Esophagus muscularis mucosa (tissue), 4 donors: ENCODE measurements at places on chromosomes 12 and 14. TPM values are rescaled to one million over a fixed set of nuclear protein-coding genes. Genes with fewer than 3 reads are reported as not detected.

DNA sequence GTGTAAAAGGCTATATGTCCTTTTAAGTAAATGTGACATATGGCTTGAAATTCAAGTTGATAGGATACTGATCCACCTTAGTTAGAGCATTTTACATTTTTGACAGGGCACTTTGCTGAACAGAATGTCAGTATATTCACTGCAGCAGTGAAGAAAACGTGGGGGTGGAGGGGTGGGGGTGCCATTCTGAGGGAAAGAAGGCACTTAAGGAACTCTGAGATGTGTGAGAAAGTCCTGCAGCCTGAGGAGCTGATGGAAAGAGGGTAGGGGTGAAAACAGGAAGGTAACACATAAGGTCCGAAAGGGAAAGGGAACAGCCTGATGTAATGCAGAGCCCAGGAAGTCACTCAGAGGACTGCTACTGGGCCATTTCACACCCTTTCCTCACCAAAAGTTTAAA, 265.5 kb upstream of the GRIP1 start:
- H3K27me3 ChIP-seq = no peaks in the 10 kb centered on the region
- H3K27ac ChIP-seq = no peak overlapping the region
- H3K4me3 ChIP-seq = no peak overlapping the region
- DNase-seq = no peak

OR6C2 gene
- total RNA-seq = not detected

GRCh38 chr12:113778432-113779132, 187.5 kb downstream of the RBM19 start:
- H3K27ac ChIP-seq = no peak overlapping the region
- no peak overlapping the region for H3K4me3 ChIP-seq
- no peaks in the 10 kb centered on the region for H3K4me1 ChIP-seq
- H3K36me3 ChIP-seq = no peaks in the 10 kb centered on the region
- H3K27me3 ChIP-seq = peaks cover 97% of the 10 kb centered on the region

PIWIL1 gene
- not detected for total RNA-seq

KLRB1 gene
- not detected for total RNA-seq

DNA sequence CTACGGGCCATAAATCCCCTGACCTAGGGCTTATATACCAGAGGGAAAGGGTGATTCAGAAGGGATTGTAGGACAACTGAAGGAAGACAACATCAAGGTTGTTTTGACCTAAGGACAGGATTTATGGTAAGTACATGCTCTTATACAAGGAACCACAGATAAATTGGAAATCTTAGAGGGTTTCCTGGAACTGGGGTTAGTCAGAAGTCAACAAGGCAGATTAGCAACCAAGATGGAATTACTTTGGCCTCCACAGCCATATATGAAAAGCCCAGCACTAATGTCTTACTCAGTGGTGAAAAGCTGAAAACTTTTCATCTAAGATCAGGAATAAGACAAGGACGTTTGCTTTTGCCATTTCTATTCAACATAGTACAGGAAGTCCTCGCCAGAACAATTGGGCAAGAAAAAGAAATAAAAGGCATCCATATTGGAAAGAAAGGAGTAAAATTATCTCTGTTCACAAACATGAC, 5.4 kb downstream of the TMBIM4 start:
- H3K36me3 ChIP-seq = peaks cover 26% of the 10 kb centered on the region
- H3K27ac ChIP-seq = no peak overlapping the region
- H3K4me3 ChIP-seq = no peak overlapping the region
- H3K4me1 ChIP-seq = peaks cover 25% of the 10 kb centered on the region
- no peak for DNase-seq

GRCh38 chr12:77102691-77103090, 37.3 kb upstream of the E2F7 start:
- no peaks in the 10 kb centered on the region for H3K27me3 ChIP-seq
- H3K4me1 ChIP-seq = no peaks in the 10 kb centered on the region
- no peak for DNase-seq
- H3K36me3 ChIP-seq = no peaks in the 10 kb centered on the region

GRCh38 chr12:57223191-57224165, 6.0 kb upstream of the SHMT2 start:
- peaks cover 3% of the 10 kb centered on the region for H3K4me1 ChIP-seq
- H3K36me3 ChIP-seq = no peaks in the 10 kb centered on the region
- H3K27me3 ChIP-seq = peaks cover 77% of the 10 kb centered on the region
- H3K4me3 ChIP-seq = no peak overlapping the region

GRCh38 chr12:110351119-110351518, 52.4 kb downstream of the ANAPC7 start:
- no peak for DNase-seq
- H3K36me3 ChIP-seq = peaks cover 20% of the 10 kb centered on the region
- H3K27me3 ChIP-seq = no peaks in the 10 kb centered on the region

GRCh38 chr12:79351251-79351650, 339.5 kb downstream of the PAWR start:
- H3K27me3 ChIP-seq = no peaks in the 10 kb centered on the region
- no peak for DNase-seq
- H3K27ac ChIP-seq = no peak overlapping the region
- no peaks in the 10 kb centered on the region for H3K36me3 ChIP-seq
- no peaks in the 10 kb centered on the region for H3K4me1 ChIP-seq

DNA sequence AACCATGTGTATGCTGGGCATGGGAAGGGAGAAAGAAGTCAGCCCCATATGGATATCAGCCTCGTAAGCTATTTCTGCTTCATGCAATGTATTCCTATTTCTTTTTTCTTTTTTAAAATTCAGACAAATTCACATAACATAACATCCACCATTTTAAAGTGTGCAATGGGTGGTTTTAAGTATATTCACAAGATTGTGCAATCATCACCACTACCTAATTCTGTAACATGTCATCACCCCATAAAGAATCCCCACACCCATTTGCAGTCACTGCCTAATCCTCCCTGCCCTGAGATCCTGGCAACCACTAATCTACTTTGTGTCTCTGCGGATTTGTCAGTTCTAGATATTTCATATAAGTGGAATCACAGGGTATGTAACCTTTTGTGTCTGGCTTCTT, 9.5 kb downstream of the POMT2 start:
- peaks cover 42% of the 10 kb centered on the region for H3K4me1 ChIP-seq
- H3K4me3 ChIP-seq = no peak overlapping the region
- H3K36me3 ChIP-seq = peaks cover 4% of the 10 kb centered on the region
- H3K27me3 ChIP-seq = no peaks in the 10 kb centered on the region
- H3K27ac ChIP-seq = no peak overlapping the region
- DNase-seq = no peak

DNA sequence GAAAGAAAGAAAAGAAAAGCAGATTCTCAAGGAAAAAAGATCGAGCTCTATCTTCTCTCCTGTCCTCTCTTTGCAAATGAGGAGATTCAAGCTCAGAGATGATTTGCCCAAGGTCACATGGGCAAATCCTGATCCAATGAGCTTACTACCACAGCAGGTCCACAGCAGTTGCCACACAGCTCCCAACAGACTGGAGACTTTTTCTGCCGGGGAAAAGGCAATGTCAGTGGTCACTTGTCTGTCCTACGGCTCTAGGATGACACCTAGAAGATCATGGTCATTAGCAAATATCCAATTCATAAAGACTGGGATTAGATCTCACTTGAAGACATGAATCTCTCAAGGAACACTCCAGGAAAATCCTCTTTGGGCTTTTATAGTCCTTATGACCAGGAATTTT, 58.8 kb downstream of the TTC7B start:
- peak; percentile 37 for DNase-seq
- no peaks in the 10 kb centered on the region for H3K27me3 ChIP-seq
- peaks cover 23% of the 10 kb centered on the region for H3K4me1 ChIP-seq
- peak overlapping the region; percentile 57 for H3K4me3 ChIP-seq
- peak overlapping the region; percentile 94 for H3K27ac ChIP-seq

CPM gene
- total RNA-seq = 30.2 TPM

DNA sequence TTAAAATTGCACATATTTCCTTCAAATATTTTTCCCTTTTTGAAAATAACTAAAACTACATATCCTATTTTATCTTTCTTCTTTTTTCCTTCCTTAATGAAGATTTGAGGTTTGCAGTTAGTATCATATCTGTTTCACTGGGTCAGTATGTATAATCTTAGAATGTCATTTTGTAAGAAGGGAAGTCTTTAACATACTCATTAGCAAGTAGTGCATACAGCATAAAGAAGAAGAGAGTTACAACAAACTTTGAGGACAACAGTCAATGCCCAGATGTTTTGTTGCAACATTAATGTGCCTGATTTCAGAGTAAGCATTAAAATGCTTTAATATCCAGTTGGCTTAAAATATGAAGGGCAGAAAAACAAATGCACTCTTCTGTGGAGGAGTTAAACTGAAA, 176.9 kb upstream of the FBXO33 start:
- H3K36me3 ChIP-seq = no peaks in the 10 kb centered on the region
- H3K4me3 ChIP-seq = no peak overlapping the region
